CD4-positive, alpha-beta T cell treated with Interleukin-10 for 1 hour (primary cell): ENCODE measurements at places on chromosomes 3 and 15.

DNA sequence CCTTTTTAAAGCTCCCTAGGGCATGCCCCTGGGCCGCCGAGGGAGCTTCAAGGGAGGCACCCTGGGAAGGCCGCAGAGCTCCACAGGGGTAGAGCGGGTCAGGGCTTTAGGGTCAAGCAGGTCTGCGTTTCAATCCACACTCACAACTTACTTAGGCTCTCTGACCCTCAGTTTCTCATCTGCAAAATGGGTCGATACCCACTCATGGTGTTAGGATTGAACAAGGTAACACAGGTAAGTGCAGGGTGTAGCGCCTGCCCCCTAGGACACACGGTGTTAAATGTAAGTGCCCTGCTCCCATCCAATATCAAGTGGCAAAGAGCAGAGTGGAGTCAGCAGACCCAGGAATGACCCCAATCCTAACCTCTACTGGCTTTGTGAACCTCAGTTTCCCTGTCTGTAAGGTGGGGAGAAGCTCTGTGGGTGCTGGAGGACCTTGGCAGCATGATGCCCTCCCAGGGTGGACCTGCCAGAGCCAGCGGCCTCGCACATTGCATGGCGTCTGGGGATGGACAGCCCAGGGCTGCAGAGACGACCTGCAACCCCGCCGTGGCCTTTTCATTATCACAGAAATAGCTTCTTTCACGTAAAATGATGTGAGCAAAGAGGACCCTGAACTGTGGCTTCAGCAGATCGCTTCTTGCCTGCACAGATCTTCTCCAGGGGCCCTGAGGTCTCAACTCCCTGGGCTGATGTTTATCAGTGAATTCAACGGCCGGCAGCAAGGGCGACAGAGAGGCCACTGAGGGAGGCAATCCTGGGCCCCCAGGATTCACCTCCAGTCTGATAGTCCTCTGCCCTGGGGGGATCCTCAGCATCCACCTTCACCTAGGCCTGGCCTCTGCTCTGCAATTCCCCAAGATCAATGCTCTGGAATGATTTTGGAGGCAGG lies 138.5 kb downstream of the CHSY1 start:
- no peak for DNase-seq

DNA sequence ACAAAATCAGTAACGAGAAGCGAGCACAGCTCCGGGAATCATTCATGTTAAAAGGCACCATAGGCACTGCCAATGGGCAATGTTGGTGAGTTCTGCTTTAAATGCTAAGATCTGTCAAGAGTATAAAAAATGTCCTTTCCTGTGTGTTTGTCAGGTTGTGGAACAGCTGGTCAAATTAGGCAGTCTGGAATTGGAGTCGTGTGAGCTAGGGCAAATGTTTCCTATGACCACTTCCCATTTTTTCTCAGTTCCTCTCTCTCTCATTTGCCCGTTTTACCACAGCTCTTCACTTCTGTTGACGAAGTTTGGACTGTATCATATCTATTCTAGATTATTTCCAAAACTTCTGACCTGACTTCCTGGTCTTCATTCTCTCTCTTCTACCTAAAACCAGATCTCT lies 60.8 kb upstream of the GOLIM4 start:
- no peak for DNase-seq

- no peak for DNase-seq
Observed at GRCh38 chr3:50657816-50658215, 16.9 kb upstream of the DOCK3 start.

DNA sequence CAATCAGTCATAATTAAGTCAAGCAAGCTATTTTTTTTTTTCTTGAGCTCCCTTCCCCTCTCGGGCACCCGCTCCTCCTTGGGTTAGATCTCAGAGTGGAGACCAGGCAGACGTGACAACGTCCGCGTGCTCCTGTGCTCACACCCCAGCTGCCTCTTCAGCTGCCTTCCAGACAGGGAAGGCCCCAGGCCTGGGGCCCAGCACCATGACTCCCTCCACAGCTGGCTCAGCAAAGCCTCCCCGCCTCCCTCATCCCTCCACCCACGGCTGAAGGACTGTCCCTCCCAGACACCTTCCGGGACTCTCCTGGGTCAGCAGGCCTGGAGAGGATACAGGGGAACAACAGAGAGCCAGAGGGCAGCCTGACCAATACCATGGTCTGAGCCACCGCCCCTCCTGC lies 87.9 kb upstream of the LINGO1 start:
- no peak for DNase-seq

DNA sequence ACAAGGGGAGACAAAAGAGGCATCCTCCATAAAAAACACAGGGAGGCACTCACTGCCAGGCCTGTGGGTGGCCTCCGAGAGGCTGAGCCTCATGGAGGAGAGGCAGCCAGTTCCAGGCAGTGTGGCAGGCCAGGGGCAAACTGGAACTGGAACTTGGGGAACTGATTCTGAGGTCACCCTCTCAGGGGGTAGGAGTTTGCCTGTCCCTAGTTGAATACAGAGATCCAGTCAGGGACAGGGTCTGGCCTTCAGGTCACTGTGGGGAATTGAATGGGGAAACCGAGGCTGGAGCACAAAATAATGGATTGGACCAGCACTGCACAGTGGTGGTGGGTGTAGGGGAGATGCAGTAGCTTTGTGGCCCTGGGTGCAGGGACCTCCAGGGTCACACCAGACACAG lies 58.7 kb downstream of the TPRA1 start:
- no peak for DNase-seq

DNA sequence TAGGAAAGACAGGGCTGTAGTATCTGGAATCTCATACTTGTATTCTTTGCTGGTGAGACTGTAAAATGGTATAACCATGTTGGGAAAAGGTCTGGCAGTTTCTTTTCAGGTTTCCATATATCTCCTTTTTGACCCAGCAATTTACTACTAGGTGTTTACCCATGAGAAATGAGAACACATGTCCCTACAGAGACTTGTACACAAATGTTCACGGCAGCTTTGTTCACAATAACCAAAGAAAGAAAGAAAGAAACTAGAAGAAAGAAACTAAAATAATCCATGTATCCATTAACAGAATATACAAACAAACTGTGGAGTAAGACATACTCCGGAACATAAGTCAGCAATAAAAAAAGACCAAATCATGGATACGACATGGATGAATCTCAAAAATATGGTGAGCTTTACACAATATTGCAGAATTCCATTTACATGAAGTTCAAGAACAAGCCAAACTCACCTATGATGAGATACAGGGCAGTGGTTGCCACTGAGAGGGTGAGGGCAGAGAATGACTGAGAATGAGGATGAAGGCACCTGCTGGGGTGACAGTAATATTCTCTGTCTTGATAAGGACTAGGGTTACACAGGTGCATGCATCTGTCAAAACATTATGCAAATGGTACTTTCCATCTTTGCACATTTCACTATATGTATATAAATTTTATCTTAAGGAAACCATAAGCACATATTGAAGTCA lies 2.7 kb downstream of the RFTN1 start:
- DNase-seq = no peak

GRCh38 chr15:83955806-83956265 lies 279.7 kb upstream of the GOLGA6L4 start:
- DNase-seq = no peak

DNA sequence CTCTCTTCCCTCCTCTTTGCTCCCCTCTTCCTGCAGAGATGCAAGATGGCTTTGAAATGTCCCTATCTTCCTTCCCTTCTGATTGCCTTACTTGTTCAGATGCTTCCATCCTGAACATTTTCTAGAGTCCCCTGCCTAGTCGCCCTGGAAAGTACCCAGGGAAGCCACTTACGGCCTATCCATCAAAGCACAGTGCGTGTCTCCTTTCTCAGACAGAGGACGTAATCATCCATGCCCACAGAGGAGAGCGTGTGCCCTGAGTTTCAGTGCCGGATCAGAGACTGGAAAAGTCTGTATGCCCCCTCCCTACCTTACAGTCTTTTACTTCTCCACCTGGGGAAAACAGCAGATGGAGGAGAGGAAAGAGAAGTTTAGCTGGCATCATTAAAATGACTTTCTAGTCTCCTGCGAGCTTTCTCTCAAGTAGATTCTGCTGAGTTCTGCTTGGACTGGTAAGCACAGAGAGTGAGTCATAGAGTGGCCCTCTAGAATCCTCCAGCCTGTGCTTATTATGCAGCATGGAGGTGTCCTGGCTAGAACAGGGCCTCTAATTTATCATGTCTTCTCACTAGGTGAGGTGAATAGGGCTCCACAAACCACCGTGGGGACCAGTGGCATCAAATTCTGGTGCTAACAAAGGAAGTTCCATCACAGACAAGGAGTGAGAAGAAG lies 114.6 kb downstream of the SLCO3A1 start:
- DNase-seq = no peak

DNA sequence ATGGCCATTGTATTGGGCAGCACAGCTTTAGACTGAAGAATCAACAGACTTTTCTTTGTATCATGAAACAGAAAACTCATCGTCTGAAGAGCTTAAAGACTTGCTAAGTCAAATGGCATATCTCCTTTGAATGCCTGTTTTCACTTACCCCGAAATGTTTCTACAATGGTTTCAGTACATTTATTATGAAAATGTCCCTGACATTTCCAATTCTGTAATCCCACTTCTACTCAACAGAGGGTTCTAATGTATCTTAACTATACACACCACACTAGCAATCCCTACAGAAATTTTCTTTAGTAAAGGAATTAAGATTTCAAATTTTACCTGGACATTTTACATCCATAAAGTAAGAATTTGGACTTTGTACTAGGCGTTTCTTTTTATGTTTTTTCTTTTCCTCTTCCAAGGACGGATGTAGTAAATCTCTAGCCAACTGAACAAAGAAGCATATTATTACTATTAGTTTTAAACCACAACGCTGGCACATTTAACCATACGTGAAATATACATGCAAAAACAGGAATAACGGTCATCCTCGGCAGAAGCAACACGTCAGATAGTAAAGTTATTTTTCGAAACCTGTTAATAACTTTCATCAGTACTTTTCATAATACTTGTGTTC lies 1.1 kb downstream of the RPS27L start:
- no peak for DNase-seq

- no peak for DNase-seq
Observed at GRCh38 chr15:66284271-66284670, 9.1 kb upstream of the DIS3L start.

- no peak for DNase-seq
Observed at GRCh38 chr3:162970292-162970691, 1473.7 kb downstream of the OTOL1 start.

DNA sequence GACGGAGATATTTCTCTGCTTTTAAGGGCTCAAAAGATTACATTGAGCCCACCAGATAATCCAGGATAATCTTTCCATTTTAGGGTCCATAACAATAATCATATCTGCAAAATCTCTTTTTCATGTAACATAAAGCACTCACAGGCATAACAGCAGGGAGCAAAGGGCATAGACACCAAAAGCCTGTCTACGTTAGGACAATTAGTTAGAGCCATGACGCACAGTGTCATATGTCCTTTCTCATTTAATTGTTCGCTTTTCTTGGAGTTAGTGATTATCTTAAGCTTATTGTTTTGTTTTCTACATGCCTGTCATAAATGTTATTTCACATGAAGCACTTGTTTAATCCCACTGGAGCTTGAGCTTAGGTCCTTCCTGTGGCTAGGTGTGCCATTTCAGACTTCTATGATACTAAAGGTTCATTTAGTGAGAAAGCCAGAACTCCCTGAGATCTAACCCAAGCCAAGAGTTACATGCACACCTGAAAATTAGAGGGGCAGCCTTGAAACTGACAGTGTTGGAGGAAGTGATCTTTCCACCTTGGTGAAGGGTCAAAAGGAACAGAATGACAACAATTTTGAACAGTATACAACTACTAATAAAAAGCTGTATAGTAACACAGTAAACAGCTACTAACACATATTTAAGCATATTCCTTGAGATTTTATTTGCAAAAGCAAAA lies 11.7 kb upstream of the HHATL start:
- no peak for DNase-seq

- DNase-seq = no peak
Observed at GRCh38 chr3:142857056-142857455, 31.8 kb downstream of the PCOLCE2 start.

- no peak for DNase-seq
Observed at GRCh38 chr3:15768421-15769255, 29.1 kb downstream of the ANKRD28 start.

GRCh38 chr15:37572401-37572800 lies 362.0 kb upstream of the TMCO5A start:
- DNase-seq = no peak

GRCh38 chr15:45646220-45646619 lies 11.4 kb downstream of the SQOR start:
- no peak for DNase-seq

DNA sequence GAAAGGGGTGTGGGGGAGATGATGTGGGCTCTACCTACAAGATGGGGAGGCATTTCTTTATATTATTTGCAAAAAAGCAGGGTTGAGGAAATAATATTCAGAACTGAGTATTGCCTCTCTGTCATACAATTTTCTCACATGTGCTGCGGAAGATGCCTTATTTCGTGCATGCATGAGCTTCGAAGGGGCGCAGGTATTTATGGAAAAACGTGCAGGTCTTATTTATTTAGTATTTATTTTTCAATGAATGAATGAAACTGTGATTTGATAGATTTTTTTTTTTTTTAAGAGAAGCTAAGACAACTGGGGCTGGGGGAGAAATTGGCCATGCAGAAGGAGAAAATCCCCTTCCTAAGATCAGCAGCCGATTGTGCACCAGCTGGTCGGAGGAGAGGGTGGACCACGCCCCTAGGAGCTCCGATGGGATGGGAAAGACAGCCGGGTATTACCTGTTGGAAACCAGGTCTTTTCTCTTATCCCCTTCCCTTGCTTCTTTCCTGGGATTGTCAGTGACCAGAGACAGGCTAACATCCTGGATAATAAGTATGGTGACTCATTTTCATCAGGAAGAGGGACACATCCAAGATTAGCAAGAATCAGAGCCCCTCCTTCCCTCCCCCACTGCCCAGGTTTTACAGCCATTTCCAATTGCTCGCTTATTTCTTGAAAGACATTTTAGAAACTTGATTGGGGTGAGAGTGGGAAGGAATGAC lies 875 bp downstream of the GAP43 start:
- no peak for DNase-seq

DNA sequence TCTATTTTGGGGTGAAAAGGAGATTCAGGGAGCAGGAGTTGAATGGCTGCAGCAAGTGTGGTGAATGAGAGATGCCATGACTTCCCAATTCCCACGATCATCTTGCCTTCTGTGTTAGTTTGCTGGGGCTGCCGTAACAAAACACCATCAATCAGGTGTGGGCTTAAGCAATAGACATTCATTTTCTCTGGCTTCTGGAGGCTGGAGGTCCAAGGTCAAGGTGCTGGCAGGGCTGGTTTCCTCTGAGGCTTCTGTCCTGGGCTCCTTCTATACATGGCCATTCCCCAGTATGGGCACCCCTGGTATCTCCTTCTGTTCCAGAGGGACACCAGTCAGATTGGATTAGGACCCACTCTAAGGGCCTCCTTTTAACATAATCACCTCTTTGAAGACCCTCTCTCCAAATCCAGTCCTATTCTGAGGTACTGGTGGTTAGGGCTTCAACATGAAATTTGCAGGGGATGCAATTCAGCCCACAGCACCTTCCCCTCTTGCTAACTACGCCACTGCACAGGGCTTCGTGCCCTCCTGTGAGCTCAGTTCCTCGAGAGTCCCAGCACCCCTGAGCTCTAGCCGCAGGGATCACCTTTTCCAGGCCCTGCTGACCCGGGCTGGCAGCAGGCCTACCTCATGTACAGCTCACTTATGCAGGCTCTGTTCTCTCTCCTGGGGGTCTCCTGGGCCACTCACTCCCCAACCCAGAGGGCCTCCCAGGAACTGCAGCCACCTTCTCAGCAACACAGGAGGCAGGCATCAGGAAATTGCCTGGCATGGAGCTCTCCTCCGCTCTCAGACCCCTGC lies 37.3 kb upstream of the SLC6A11 start:
- DNase-seq = no peak
